GM19239 (cell line): ENCODE measurements at places on chromosomes 3 and 15.

DNA sequence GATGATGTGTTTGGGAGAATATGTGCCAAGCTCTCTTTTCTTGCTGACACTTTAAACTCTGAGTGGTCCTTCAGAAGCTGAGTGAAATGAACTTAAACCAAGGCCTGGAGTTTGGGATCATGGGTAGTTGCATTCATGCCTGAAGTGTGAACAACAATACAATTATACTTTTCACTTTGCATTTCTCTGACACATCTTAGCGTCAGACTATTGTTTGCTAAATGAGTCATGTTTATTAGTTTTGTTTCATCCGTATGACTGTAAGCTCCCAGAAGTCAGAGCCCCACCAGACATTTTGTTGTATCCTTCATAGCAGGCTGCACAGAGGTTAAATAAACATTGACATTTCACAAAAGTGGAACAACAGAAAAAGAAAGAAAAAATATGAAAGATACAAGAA lies 542.6 kb downstream of the TUSC7 start:
- DNase-seq: no peak

GRCh38 chr3:65584913-65585312 lies 453.8 kb downstream of the MAGI1 start:
- no peak for DNase-seq

- no peak for DNase-seq
These were observed 22.1 kb downstream of the RAB8B start for GRCh38 chr15:63211549-63211948.

GRCh38 chr15:75720297-75720696 lies 7.6 kb upstream of the CSPG4 start:
- DNase-seq: no peak

GRCh38 chr3:52210550-52211046 lies 12.6 kb downstream of the ALAS1 start:
- DNase-seq: no peak

- DNase-seq: no peak
These were observed 73.2 kb downstream of the CHDH start for GRCh38 chr3:53773021-53773436.

GRCh38 chr3:170046269-170047132 lies 8.7 kb downstream of the GPR160 start:
- DNase-seq: no peak

DNA sequence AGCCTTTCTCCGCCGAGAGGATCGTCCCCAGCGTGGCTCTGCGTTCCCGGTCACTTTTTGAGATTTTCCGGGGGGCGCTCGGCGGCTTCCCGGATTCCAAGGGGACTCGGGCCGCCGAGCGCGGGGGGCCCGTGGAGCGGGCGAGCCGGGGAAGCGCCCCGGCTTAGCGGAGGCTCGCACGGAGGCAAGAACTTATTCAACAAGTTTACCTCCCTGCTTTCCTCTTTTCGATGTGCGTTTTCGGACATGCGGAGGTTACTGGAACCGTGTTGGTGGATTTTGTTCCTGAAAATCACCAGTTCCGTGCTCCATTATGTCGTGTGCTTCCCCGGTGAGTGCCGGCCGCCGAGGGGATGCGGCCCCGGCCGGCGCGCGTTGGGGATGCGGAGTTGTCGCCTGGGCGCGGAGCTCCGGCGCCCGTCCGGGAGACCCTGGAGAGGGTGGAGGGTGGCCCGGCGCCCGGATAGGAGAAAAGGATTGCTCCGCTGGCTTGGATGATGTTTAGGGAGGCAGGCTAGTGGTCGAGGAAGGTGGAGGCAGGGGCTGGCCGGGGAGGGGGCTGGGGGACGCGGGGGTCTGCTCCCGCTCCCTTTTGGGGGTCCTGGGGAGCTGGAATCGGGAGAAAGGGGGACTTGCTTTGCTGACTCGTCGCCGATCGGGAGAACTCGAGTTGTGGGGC lies 810 bp downstream of the PTPRG start:
- DNase-seq: no peak

DNA sequence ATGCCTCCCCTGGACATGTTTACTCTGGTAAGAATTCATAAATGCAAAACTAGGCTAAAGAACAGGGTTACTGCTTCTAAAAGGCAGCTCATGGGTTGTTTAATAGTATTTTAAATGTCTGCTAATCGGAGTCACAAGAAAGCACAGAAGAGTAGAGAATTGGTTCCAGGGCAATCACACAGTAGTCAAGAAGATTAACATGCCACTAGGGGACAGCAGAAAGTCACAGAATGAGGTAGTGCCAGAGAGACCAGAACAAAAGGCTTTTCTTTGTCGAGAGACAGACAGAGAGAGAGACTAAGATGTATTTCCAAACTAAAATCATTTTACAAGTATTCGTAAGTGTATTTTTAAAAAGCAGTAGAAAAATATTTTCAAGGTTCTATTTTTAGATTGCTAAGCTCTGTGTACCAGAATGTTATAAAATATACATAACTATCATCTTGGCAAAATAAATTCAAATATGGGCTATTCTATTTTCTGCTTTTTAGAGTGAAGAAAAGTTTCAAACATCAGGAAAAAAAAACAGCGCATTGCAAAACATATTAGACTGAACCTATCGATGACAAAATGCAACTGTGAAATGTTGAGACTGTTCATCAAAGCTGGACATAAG lies 78.3 kb upstream of the CDIN1 start:
- peak; percentile 17 for DNase-seq
